Nucleus accumbens (tissue), 56 donors: ENCODE measurements at places on chromosomes 1 and 21.

GRCh38 chr1:86429835-86430234 is 5.9 kb downstream of the CLCA2 start:
- no peak for DNase-seq

DNA sequence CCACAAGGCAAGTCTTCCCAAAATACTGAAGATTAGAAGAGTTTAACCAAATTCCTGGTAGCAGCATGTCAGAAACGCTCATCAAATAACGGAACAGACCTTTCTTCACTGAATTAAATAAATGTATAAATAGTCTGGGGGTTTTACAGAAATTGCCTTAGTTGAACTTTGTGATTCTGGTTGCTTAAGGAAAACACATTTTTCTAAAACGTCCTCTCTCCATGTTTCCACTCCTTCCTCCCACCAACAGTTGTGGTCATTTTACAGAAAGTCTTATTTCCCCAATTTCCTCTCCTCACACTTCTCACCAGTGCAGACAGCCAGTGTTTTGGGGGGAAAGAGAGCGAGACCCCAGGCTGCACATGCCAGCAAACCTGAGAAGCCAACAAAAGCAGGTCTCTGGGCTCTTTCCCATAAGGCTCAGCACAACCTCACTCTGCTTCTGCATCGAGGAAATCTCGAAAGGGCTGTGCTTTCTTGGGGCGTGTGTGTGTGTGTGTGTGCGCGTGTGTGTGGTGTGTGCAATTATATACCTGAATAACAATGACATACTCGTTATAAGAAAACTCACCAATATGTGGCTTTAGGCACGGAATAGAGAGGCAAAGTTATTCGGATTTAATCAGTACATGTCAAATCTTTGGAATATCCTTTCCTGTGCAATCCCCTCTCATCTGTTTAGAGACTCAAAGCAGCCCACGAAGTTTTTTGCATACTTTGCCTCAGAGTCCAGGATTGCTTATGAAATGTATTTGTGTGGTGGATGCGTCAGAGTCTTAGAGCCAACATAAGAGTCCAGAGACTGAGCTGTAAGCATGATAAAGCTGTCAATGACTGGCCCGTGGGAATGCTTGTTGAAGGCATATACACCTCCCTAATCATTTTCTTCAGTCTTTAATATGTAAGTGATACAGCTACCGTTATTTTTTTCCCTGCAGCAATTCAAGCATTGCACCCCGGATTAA is 2.0 kb downstream of the KCNJ15 start:
- no peak for DNase-seq

DNA sequence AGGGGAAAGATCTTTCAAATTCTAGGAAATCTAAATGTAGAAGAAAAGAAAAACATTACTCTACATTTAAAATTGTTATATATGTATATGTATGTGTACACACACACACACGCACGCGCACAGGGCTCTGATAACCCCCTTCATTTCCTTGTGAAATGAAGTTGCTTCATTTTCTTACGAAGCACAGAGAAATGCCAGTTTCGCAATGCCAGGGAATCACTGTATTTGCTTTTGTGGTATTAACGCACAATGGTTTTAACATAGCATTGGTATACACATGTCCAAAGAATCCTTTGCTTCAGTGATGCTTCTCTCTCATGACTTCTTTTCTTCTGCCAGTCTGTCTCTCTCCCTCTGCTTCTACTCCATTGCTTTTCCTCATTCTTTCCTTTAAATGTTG is 8.4 kb upstream of the DDAH1 start:
- DNase-seq, result no peak

DNA sequence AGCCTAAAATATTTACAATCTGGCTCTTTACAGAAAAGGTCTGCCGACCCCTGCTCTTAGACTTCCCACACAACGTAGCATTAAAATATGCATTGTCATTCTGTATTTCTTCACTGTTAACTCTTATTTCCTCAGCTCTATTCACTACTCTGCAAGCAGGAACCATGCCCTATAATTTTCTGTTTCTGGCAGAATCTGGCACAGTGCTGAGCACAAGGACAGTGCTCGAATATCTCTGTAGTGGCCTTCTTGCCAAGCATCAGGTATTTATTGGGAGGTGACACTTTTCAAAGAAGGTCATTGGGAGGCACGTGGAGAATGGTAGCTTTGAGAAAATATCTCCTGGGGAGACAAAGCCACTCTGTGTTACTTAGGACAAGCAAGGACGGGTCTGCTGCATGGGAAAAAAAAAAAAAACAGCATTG is 77.9 kb downstream of the PSMG1 start:
- DNase-seq, result no peak

DNA sequence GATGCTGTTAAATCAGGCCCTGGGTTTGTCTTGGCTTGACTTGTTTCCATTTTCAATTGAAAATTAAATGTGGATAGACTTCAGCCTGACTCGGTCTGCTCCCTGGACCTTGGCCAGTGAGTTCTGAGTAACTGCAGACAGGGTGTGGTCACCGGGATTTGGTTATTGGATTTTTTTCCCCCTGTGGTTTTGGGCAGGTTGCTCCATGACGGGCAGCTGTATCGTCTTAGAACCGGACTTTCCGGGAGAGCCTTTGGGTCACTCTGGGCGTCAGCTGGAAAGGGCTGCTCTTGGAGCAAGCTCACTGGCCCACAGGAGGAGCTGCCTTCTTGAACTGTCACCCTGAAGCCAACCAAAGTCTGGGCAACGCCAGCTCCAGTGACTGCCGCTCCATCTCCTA is 75.0 kb downstream of the CLIC6 start:
- DNase-seq, result no peak
